ENCODE measurements at places on chromosomes 5 and 9.

GRCh38 chr5:168471785-168472184, 14.5 kb upstream of the RARS1 start:
- no peak for DNase-seq

GRCh38 chr5:107248066-107248695, 422.6 kb downstream of the EFNA5 start:
- peak; percentile 48 for DNase-seq

DNA sequence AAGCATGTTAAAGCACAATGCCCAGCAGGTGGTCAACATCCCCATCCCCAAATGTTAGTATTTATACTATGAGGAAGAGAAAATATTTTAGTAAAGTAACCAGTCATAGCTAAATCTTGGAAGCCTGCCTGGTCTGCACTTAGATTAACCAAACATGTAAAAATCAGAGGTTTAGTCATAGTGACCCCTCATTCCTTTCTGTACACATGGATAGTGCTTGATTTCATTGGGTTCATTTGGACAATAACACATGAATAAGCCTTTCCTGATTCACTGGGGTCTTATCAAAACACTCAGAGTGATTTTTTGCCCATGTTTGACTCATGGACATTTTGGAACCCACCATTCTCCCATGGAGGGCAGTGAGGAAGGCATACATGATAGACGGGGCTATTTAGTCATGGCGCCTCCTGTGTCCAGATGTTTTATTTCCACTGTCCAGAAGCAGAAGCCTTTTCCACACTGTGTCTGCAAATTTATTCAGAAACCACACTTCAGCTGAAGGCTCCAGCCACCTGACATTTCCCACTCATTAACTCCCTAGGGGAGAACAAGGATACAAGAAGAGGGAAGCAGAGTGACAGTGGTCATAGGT, 32.5 kb downstream of the OR1J1 start:
- no peak for DNase-seq

GRCh38 chr9:117302487-117302886, 112.4 kb downstream of the ASTN2 start:
- DNase-seq = no peak

- no peak for DNase-seq
Measured at GRCh38 chr5:180555168-180555921, 36.0 kb downstream of the SCGB3A1 start.

DNA sequence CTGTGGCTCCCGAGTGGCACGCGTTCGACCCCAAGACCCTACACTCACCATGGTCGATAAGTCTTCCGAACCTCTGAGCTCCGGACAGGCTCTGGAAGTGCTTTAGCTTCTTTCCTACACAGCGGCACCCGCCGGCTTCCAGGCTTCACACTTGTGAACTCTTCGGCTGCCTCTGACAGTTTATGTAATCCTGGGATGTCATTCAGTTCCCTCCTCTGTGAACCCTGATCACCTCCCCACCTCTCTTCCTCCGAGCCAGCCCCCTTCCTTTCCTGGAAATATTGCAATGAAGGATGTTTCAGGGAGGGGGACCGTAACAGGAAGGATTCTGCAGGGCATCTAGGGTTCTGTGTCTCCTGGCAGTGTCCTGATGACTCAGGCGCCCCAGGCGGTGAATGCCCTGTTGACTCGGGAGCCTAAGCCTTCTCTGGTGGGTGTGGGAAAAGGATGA, at the start of gene CD14:
Gene CD14 (minus strand): TSS at position 155 of the 451 bp plus-strand sequence. CDS start 104 bp downstream, at position 51.
- DNase-seq = peak; percentile 72

DNA sequence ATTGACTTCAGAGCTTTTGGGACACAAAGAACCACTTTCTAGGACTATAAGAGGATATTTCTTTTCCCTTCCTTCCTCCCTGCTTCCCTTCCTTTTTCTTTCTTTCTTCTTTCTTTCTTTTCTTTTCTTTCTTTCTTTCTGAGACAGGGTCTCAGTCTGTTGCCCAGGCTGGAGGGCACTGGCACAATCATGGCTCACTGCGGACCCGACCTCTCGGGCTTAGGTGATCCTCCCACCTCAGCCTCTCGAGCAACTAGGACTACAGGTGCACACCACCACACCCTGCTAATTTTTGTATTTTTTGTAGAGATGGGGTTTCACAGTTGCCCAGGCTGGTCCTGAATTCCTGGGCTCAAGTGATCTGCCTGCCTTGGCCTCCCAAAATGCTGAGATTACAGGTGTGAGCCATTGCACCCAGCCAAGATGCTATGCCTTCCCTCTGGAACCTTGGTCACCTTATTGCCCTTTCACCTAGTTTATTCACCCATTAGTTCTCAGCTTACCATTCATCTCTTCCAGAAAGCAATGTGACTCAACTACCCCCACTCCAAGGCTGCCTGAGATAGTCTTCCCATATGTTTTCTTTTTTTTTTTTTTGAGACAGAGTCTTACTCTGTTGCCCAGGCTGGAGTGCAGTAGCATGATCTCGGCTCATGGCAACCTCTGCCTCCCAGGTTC, 10.1 kb downstream of the PLIN2 start:
- DNase-seq = no peak

Data from CD4-positive, alpha-beta T cell treated with Interferon alpha-2 for 1 hour (primary cell).